EL (cell line): ENCODE measurements at places on chromosomes 12 and 14.
A peak's percentile ranks its signal among the peaks of the same experiment; 100 is the strongest.

GRCh38 chr14:49975799-49976198, 82.9 kb downstream of the ARF6 start:
- DNase-seq, result peak; percentile 44

GRCh38 chr12:6768990-6769389, 2.8 kb downstream of the PTMS start:
- DNase-seq, result peak; percentile 31

DNA sequence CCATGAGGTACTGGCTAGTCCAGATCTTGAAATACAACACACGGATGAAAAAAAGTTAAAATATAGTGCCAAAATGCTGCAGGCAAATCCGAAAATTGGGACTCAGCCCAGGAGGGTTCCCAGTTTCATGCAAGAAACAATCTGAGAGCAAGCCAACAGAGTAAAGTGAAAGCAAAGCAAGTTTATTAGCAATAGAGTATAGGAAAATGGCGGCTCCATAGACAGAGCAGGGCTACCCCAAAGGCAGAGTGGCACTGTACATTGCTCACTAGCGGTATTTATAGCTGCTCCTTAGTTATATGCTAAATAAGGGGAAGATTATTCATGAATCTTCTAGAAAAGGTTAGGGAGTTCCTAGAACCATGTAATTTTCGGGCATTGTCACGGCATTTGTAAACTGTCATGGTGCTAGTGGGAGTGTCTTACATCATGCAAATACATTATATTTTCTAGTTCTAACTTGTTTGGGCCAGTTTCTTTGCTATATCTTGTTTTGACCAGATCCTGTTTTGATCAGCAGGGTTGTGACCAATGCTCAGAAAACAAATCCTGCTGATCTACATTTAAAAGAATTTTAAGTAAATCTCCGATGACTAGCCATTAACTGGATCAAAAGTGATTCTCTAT, 29.1 kb downstream of the RECQL start:
- DNase-seq, result no peak

DNA sequence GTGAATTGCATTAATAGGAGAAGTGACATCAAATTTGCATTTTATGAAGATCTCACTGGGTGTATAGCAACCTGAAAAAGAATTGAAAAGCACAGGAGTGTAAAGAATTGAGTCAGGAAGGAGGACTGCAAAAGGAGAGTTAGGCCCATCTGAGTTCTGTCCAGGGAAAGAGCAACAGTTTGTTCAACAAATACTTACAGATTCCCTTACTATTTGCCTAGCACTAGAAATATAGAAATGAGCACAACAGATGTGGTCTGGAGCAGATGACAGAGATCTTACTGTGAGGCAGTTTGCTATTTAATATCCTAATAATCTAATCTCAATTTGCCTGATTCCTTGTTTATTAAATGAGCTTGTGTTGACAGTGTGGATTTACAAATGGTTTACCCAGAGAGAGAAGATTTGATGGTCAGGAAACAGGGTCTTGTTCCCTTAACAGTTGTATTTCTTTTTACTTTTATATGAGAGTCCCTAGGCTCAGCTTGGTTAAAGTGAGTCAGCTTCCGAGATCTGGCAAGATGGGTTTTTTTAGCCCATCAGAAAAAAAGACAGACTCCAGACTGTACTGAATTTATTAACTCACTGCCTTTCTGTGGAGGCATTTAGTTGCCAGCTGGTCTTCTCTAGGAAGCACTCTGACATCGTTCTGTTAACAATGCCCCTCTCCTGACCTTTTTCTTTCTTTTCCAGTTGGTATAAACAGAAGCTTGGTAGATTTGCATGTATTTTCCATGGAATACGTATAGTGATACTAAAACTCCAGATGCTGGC, 229.7 kb downstream of the TTC6 start:
- DNase-seq, result no peak

GRCh38 chr12:127174881-127175280, 1092.1 kb upstream of the TMEM132C start:
- peak; percentile 35 for DNase-seq

GRCh38 chr14:69231486-69231885, 28.5 kb upstream of the GALNT16 start:
- DNase-seq, result no peak

DNA sequence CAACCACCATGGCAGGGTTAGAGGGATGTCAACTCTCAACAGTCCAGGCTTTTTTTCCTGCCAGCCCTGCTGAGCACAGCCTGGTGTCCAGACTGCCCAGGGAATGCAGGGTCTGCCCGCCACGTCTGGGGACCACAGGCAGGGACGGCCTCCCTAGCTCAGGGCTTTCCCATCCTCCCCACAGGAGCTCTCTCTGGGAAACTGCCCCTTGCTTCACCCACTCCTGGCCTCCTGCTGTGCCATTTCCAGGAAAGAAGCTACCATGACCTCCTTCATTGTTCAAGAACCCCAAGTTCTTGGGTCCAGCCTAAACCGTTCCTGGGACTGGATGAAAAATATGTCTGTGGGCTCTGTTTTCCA, 4.8 kb downstream of the SCNN1A start:
- no peak for DNase-seq

GRCh38 chr14:30624132-30624423, 2.0 kb downstream of the SCFD1 start:
- no peak for DNase-seq

DNA sequence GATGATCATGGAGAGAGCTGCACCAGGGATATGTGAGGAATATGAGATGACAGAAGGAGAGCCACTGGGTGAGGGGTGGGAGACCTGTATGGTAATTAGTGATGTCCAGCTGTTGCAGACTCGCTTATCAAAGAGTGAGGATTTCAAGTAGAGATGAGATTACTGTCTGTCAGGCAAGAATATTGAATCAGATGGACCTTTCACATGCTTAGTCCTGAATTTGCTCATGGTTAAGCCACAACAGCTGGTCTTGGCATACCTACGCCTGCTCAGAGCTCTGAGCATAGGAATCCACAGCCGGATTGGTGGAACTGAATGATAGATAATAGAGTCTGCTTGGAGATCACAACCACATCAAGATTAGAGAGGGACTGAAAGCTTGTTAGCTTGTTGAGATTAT, 115.2 kb upstream of the ARHGAP5 start:
- no peak for DNase-seq

GRCh38 chr12:91763654-91764370, 381.8 kb downstream of the BTG1 start:
- DNase-seq, result no peak

GRCh38 chr12:124227951-124228711, 66.8 kb upstream of the RFLNA start:
- no peak for DNase-seq

GRCh38 chr14:86574778-86575129, 1044.8 kb downstream of the FLRT2 start:
- no peak for DNase-seq
